ENCODE measurements at places on chromosomes 13 and 19.

DNA sequence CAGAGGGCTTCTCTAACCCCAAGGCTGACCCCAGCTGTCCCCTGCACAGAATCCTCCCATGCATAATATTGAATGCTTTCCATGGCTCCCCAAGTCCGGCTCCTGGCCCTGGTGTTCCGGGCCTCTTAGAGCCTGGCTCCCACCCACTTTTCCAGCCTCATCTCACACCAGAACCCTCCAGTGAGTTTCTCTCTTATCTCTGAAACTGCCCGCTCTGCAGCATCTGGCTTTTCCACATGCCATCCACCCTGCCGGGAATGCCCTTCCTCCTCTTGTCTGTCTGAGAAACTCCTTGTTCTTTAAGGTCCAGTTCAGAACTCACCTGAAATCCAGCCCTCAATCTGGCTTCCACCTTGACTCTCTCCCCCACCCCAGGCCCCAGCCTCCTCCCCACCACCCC, 6.8 kb downstream of the SYNGR4 start:
- no peak for DNase-seq

DNA sequence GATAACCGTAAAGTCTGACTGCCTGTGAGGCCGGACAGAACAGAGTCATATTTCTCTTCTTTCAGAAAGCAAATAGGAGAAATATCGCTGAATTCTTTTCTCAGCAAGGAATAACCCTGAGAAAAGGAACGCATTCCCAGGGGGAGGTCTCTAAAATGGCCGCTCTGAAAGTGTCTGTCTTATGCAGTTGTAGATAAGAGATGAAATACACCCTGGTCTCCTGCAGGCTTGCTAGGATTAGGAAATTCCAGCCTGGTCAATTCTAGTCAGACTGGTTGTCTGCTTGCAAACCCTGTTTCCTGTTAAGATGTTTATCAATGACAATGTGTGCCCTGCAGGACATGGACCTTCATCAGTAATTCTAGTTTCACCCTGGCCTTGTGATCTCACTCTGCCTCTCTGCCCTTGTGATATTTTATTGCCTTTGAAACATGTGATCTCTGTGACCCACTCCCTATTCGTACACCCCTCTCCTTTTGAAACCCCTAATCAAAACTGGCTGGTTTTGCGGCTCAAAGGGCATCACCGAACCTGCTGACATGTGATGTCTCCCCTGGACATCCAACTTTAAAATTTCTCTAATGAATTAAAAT, 934.8 kb upstream of the SPRY2 start:
- peak; percentile 1 for DNase-seq

DNA sequence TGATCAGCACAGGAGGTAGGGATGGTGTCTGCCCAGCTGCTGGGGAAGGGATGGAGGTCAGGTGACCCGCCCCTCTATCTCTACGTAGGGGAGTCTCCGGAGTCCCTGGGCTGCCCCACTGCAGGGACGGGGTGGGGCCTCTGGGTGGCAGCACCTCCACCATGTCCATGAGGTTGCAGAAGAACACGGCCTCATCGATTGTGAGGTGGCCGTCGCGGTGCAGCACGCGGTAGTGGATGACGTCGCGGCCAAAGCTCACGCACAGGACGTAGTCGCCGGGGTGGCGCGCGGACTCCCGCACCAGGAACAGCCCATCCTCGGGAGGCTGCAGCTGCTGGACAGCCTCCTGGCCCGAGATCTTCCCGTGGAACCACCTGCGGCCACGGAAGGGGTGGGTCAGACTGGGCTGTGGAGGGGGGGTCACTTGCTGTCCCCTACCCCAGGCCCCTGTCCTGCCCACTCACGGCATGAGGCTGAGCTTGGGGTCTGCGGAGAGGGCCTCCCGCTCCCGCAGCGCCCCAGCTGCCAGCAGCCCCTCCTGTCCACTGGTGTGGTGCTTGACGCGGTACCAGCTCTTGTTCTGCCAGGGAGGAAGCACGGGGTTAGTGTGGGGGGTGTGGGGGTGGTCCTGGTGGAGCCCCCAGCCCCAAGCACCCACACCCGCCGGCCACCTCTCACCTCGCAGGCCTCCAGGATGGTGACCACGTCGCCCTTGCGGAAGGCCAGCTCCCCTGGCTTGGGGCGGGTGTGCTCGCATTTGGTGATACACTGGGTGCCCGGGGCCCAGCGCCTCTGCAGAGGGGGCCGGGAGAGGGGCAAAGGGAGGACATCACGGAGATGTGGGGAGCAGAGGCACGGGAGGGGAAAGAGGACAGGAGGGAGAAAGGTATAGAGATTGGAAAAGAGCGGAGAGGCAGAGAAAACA, 2.3 kb downstream of the MATK start:
- DNase-seq = peak; percentile 52

GRCh38 chr19:12703046-12703445, 6.6 kb upstream of the FBXW9 start:
- peak; percentile 11 for DNase-seq

DNA sequence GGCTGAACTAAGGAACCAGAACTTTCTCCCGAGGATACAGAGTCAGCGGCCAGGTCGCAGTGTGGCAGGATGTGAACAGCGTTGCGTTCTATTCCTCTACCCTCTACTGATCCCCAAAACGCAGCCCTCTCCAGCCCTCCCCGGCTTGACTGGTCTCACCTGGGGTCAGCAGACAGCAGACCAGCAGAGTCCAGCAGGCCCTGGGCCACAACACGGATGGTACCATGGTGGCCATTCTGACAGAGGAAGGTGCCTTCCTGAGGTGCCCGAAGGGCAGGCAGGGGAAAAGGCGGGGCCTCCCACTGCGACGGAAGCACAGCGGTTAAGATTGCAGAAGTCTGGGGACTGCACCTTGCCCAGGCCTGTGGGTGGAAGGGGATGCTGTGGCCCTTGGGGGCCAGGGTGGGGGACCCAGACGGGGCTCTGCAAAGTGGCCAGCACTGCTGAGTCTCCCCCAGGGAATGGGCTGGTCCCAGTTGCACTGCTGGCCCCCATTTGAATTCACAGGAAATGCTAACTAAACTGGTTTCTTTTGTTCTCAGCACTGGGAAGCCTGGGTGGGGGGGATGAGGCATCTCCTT, at the start of gene ICAM3:
Gene ICAM3 (minus strand): TSS at position 245 of the 581 bp plus-strand sequence. CDS start 10 bp downstream, at position 235.
- peak; percentile 63 for DNase-seq

GRCh38 chr19:10891405-10892086, 20.2 kb downstream of the CARM1 start:
- no peak for DNase-seq

- DNase-seq = no peak
These were observed 26.1 kb downstream of the GAS6 start for GRCh38 chr13:113837560-113838355.

- peak; percentile 51 for DNase-seq
These were observed at the start of gene AKAP11 for GRCh38 chr13:42272115-42272803. TSS of gene AKAP11 (plus strand) at chr13:42272152. CDS start at chr13:42286349, 14,197 bp downstream.

DNA sequence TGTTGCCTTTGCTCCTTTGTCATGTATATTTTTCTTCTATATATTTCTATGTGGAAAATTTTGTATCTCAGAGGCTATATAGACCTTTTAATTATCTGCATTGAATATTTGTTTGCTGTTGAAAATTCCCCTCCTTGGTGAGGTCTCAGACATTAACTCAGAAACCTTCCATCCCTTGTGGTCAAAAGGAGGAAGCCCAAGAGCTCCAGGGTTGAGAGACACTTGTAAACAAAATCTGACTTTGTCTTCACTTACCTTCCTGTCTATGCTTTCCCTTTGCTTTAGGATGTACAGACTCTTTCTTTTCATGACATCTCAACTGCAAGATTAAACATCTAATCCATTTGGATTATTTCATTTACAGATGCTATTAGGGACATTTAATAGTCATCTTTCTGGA, 157.5 kb downstream of the PCDH20 start:
- no peak for DNase-seq

GRCh38 chr19:31249217-31249616, 100.0 kb downstream of the TSHZ3 start:
- no peak for DNase-seq

- DNase-seq = no peak
These were observed 123.5 kb downstream of the DNAJC3 start for GRCh38 chr13:95800436-95800835.

DNA sequence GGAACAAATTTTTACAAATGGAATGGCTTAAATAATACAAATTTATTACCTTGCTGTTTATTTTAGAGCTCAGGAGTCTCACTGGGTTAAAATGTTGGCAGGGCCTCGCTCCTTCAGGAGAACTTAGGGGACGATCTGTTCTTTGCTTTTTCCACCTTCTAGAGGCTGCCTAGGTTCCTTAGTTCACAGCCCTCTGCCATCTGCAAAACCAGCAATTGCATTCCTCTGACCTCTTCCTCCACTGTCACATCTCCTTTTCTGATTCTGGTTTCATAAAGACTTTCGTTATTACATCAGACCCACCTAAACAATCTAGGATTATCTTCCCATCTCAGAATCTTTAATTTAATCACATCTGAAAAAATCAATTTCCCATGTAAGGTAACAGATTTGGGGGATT, 249.6 kb upstream of the SPRY2 start:
- DNase-seq = no peak

DNA sequence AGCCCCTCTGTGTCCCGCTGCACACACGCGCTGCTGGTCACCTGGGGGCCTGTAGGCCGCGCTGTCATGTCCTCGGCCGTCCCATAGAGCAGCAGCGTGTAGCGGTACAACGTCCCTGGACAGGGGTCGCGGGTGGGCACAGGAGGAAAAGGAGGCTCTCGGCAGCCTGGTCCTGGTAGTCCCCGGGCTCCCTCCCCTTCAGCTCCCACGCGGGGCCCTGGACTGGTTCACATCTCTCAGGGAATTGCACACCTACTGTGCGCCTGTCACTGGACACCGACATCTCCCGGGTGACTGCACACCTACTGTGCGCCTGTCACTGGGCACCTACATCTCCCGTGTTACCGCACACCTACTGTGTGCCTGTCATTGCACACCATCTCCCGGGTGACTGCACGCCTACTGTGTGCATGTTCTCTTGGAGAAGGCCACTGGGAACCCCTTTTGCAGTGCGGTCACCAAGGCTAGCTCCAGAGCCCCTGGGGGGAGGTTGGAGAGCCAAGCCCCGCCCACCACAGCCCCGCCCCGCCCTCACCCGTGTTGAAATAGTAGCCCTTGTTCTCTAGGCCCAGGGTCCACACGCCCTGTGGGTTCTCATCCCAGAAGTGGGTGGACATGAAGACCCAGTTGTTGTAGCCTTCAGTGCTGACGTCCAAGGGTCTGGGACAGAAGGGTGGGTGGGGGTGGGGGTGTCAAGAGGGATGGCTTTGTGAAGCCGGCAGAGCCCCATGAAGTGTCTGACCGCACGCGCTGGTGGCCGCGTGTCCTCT, 3.5 kb upstream of the C19orf25 start:
- DNase-seq = no peak

DNA sequence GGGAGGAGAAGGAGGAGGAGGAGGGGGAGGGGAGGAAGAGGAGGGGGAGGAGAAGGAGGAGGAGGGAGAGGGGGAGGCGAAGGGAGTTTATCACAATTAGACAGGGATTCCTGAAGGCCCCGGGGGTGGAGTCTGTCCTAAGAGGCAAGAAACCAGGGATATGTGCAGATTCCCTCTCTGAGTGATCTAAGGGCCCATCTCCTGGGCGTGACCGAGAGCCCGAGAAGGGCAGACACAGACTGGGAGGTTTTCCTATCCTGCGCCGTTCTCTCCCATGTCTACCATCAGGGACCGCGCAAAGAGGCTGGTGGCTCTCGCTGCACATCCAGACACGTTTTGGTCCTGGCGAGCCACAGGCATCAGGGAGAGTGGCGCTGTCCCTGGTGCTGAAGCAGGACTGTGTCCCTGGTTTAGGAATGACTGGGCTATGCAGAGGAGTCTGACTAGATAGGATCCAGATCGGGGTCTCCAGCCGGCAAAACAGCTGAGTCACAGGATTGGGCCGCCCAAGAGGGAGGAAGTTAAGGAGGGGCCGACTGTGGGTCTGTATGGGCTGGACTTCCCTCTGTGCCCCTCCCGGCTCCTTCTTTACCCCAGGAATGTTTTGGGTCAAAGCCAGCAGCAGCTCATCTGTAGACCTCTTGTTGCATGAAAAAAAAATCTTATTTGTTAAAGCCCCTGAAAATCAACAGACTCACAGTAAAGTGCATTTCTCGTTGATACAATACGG, 17.9 kb upstream of the ZNF175 start:
- peak; percentile 10 for DNase-seq

DNA sequence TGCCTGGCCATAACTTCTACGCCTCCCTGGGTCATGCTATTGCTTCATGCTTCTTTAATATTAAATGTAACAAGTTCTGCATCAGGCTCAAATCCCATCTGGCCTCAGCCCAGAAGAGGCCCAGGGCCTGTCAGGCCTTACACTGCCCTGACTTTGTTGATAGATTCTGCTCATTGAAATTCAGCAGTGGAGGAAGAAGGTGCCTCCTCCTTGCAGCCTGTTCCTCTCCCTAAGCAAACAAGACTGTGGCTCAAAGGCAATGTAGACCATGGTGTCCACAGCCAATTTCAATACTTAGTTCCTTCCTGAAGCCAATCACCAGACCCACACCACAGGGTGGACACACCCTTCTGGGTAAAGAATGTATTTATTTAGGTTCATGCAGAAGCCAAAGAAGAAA, 59.4 kb downstream of the LACC1 start:
- no peak for DNase-seq

GRCh38 chr13:114076329-114077090, 55.9 kb downstream of the RASA3 start:
- no peak for DNase-seq

DNA sequence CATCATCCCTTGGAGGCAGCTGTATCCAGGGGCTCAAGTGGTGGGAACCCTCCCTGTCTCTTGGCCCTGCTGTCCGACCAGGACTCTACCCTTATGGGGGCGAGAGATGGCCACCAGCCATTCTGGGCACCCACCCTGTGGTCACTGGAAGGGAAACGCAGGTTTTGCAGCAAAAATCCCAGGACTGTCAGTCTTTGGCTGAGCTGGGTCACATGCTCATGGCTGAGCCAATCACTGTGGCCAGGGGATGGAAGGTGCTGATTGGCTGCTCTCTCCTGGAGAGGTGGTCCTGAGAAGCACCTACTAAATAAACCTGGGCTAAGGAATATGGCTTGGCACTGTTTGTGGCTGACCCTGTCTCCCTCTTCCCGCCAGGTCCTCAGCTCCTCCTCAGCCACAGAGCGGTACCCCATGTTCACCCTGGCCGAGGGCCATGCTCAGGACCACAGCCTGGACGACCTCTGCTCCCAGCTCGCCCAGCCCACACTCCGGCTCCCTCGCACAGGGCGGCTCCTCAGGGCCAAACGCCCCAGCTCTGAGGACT, 8.9 kb downstream of the ATG4D start:
- peak; percentile 41 for DNase-seq

GRCh38 chr13:33710924-33711323, 107.0 kb upstream of the RFC3 start:
- no peak for DNase-seq
